ENCODE measurements at places on chromosomes 12 and 14.

DNA sequence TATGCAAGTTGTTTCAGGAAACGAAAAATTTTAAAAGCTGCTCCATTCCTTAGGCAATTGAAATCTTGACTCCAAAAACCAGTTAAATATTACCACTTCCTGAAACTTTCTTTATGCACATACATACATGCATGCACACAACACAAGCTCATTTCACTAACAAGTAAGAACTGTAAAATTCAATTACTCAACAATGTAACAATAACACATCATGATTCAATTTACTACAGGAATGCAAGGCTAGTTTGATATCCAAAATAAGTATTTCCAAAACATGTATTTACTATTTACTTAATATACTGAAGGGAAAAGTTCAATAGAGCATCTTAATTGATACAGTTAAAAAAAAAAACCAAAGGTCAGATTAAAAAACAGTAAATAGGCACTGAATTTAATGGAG is 19.6 kb downstream of the NAP1L1 start:
- DNase-seq, result no peak

GRCh38 chr12:116236148-116236731 is 41.3 kb downstream of the MED13L start:
- DNase-seq, result peak; percentile 32

- DNase-seq, result peak; percentile 32
These were observed 22.2 kb upstream of the PLEKHG3 start for GRCh38 chr14:64681796-64682710.

- DNase-seq, result no peak
These were observed 352 bp downstream of the PLXNC1 start for GRCh38 chr12:94148739-94149118.

- DNase-seq, result no peak
These were observed 17.8 kb downstream of the SLC38A2 start for GRCh38 chr12:46354802-46355199.

GRCh38 chr12:18811273-18811672 is 73.4 kb downstream of the CAPZA3 start:
- no peak for DNase-seq

DNA sequence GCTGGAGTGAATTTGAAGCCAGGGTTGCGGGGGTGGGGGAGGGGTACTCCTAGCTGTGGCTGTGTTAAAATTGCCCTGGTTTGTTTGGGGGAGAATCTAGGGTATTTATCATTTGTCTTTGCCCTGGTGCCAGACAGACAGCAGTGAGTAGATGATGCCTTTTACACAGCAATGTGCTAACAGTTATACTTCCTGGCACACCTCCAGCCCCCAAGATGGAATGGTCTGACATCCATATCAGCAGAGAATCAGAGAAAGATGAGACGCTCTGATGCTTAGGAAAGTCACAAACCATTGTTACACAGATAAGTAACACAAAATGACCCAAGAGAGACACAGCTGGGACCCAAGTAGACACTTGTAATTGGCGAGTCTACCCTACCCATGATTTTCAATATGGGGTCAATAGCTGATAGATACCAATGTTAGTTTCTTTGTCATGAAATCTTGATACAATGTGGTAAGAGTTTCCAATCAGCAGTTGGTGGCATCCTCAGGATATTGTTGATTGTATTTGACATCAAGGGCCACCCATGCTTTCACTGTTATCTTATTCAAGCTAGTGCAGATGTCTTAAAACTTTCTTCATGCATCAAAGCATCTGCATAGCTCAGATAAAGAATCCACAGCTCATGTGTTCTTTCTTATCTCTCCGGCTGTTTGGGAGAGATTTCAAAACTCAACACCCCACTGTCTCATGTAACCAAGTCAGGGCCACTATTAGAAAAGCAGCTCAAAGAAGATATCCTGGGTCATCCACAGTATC is 2.6 kb upstream of the PRKAB1 start:
- no peak for DNase-seq

GRCh38 chr14:94284221-94284620 is 8.8 kb downstream of the SERPINA10 start:
- DNase-seq, result no peak

- no peak for DNase-seq
These were observed 4.2 kb downstream of the TAMALIN start for GRCh38 chr12:52010692-52011601.

DNA sequence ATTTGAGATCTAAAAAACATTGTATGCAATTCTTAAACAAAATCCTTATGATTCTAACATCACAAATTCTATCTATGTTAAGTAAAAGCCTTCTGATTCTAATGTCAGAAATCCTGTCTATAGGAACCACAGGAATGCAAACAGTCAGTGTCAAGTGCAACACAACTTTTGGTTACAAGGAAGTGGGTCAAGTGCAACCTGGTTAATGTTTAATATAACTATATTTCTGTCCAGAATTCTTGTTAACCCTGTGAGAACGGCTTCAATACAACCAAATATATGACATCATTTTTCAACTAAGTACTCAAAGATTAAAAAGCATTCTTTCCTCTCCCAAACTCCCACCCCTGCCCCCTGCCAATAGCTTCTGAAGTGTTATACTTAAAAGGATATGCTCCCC is 107.9 kb upstream of the PLEKHA5 start:
- DNase-seq, result no peak

DNA sequence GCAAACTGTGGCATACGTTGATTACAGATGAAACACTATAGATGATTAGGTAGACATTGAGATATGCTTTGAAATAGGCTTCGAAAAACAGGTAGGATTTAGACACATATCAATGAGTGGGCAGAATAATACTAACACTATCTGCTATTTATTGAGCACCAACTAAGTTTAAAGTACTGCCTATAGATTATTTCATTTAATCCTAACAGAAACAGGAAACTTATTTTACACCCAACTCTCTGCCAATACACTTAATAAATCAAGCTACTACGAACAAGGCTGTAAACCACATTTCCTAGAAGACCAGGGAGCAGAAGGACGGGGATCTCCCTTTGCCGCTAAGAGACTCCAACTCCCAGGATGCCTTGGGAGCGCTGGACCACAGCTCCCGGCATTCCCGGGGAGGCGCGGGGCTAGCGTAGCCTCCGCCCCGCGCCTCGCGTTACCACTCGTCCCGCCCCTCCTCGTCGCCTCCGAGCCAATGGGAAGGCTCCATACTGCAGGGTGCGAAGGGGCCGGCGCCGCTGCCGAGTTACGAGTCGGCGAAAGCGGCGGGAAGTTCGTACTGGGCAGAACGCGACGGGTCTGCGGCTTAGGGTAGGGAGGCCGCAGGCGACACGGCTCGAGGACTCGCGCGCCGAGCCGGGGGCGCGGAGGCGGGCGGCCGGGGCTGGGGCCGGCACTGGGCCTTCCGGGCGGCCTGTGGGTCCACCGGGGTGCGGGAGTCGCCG is at the start of gene VRK1:
Gene VRK1, plus strand, starts transcription at position 532 of the 731 bp plus-strand sequence. CDS start 36,090 bp downstream, outside the sequence.
- DNase-seq, result peak; percentile 95

DNA sequence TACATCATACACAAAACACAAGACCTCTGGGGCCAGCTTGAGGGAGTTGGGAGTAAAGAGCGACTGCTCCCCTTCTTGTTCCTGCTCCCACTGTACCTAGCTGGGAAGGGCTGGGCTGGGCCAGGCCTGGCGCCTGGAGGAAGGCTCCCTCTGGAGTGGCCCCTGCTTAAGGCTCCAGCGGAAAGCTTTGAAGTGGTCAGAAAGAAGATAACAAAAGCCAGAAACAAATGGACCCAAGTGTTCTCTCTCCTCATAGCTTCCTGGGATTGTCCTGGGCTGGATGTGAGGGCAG is 25.3 kb downstream of the PRPF40B start:
- no peak for DNase-seq

- no peak for DNase-seq
These were observed 35.8 kb downstream of the FLVCR2 start for GRCh38 chr14:75614179-75614578.

GRCh38 chr12:111120578-111120977 is 200.2 kb upstream of the MYL2 start:
- DNase-seq, result no peak

DNA sequence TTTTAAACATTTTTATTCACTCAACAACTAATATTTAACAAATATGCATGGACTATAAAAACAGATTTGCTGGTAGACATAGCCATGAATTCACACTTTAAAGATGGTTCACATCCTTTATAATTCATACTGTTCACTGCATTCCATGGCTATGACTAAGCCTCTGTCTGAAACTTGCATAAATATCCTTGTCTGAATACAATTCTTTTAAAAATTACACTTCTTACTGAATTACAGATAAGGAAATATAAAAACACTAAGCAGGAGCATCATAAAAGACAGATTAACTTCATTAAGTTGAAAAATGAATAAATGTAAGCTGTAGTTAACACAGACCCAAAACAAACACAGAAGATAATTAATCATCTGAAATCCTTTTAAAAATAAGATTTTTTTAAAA is 53.8 kb downstream of the GXYLT1 start:
- DNase-seq, result peak; percentile 60

DNA sequence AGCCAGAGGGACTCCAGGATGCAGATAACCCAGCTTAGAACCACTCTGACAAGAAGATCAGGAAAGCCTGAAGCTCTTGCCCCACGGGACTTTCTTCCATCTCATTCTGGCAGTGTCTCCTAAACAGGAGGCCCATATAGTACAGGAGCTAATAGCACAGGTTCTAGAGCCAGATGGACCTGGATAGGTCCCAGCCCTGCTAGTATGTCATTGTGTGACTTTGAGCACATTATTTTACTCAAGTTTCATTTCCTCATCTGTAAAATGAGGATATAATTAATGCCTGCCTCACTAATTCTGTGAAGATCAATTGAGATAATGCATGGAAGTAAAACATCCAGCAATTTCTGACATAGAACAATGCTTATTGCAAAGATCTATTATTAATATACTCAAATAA is 66.5 kb upstream of the GZMB start:
- DNase-seq, result no peak

GRCh38 chr14:82055515-82056115 is 522.0 kb upstream of the SEL1L start:
- DNase-seq, result no peak

GRCh38 chr12:104495786-104496185 is 39.0 kb downstream of the CHST11 start:
- DNase-seq, result no peak

DNA sequence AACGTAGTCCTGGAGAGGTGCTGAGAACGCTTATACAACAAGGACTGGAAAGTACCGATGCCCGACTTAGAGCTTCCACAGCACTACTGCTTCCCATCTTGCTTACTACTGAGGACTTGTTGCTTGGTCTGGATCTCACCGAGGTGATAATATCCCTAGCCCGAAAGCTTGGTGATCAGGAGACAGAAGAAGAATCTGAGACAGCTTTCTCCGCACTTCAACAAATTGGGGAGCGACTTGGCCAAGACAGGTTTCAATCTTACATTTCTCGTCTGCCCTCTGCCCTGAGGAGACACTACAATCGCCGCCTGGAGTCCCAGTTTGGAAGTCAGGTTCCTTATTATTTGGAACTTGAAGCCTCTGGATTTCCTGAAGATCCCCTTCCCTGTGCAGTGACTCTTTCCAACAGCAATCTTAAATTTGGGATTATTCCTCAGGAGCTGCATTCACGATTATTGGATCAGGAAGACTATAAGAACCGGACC is 1.1 kb downstream of the TOGARAM1 start:
- DNase-seq, result peak; percentile 6

- no peak for DNase-seq
These were observed 24.0 kb downstream of the CLECL1 start for GRCh38 chr12:9708853-9709252.

DNA sequence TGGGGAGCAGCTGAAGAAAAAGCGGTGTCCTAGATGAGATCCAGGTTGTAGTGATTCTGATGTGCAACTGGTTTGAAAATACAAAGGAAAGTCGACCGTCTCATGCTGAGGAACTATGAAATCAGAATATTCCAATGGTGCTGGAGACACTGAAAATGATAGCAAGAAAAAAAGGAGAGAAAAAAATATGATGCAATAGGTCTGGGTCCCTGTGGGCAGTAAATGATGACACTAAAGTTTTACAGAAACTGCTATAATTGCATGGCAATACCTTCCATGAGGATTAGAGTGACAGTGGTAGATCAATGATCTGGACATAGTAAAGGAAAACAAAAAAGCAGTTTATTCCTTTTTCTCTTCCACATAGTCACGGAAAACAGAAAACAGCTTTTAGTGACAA is 2.3 kb downstream of the PYM1 start:
- no peak for DNase-seq

DNA sequence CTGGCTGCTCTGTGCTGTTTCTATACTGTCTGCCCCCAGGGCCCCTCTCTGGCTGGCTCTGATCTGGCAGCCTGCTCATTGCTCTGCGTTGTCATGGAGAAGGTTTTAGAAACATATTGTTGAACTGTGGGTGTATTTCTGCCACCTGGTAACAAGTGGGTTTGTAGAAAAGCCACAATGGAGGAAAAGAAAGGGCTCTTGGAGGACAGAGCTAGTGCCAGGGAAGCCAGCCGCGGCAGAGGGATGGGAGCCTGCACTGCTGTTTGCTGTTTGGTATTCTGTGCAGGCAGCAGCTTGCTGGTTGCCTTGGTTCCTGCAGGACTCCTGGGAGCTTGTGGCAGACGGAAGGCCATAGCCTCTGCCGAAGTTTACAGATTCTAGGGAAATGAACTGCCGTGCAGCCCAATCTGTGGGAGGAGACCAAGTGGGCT is 15.1 kb downstream of the CCDC177 start:
- DNase-seq, result no peak

DNA sequence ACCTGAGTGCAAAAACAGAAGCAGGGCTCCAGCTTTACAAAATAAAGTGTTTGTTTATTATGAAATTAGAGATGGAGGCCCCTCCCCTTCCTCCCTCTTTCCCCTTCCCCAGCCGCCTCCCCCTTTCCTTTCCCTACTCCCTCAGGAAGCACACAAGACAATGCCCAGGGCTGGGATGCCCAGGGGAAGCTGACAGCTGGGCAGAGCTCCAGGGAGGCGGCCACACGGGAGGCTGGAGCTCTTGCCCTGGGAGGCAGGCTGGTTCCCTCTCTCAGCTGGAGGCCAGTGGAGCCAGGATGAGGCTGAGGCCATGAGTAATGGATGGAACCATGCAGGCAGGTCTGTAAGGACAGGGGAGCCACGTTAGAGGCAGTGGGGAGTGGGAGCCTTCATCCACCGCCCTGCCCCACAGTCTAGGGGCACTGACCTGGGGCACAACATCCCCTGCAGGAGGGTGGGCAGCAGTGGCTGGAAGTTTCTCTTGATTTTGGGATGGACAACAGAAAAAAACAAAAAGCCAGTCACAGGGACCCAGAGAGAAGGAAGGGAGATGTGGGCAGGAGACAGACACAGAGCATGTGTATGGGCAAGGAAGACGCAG is 5.1 kb downstream of the PSMB11 start:
- DNase-seq, result no peak

- DNase-seq, result no peak
These were observed 23.0 kb downstream of the SH2B3 start for GRCh38 chr12:111428728-111429175.

- no peak for DNase-seq
These were observed 9.4 kb downstream of the DEGS2 start for GRCh38 chr14:100149851-100150611.

DNA sequence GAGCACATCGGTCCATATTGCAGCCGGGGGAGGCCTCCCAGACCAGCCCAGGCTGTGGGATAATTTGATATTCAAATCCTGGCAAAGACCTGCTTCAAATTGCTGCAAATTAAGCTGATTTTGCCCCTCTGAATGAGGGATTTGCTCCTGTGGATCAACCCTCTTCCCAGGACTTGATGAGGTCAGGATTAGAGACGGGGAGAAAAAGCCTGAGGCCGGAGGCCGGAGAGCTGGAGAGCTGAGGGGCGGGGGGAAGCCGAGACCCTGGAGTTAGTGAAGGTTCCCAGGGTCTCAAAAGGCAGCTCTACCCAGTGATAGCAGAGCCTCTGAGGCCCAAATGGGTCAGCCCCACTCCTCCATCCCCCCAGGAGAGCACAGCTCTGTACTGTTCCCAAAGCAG is 17.5 kb upstream of the VSX2 start:
- DNase-seq, result no peak

GRCh38 chr14:63677891-63678379 is 36.3 kb upstream of the WDR89 start:
- DNase-seq, result peak; percentile 24
